ENCODE measurements at places on chromosomes 11 and 22.

GRCh38 chr22:44938886-44939285 lies 70.9 kb downstream of the PHF21B start:
- DNase-seq, result no peak

DNA sequence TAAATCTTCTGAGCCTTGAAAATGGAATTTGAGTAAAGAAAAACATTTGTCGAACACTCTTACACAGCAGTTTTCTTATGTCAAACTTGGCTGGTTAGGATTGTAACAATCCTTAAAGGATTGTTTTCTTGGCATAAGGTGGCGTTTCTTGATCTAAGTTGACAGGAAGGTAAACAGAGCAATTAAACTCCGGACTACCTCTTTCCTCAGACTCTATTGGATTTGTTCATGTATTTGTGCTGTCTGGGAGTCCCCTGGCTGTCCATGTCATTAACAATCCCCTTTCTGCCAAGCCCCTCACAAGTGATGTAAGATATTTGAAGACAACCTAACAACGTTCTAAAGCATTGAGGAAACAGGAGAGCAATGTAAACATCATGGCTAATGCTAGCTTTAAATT lies 222.5 kb upstream of the SNX19 start:
- DNase-seq, result no peak

DNA sequence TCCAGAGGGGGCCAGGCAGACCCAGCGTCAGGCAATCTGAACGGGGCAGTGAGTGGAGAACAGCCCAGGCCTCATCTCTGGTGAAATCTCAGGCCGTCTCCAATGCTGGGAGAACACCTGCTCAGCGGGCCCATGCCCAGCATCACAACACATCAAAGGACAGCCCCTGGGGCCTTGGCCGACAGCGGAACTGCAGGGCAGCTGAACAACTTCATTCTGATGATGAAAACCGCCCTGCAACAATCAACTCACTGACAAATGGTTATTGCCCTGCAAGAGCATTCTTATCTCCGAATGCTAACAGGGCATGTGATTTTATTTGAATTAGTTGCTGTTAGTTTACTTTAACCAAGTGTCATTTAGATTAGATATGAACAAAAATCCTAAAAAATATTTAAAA lies 14.6 kb downstream of the CELSR1 start:
- DNase-seq, result no peak

GRCh38 chr11:65496304-65497140 lies 2.3 kb upstream of the MALAT1 start:
- no peak for DNase-seq

GRCh38 chr11:117823294-117823945 lies 1.1 kb downstream of the FXYD2 start:
- no peak for DNase-seq

DNA sequence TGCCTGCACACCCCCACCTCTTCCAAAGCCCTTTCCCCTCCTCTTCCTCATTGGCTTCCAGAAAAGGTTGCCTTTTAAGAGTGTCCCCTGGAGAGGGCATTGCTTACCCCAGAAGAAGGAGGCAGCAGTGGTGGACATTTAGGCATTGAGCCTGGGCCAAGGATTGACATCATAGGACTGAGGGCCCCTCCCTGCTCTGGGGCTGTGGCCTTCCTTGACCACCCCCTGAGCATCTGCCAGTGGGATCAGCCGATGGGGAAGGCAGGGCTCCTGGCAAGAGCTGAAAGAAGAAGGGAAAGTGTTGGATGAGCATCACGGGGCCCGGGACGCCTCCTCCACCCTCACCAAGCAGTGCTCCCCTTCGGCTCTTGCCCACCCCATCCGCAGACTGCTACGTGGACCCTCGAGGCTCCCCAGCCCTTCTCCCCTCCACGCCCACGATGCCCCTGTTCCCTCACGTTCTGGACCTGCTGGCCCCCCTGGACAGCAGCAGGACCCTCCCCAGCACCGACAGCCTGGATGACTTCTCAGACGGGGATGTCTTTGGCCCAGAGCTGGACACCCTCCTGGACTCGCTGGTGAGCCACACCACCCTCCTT lies 37.4 kb downstream of the ZC3H7B start:
- DNase-seq, result no peak

- no peak for DNase-seq
These were observed 22.6 kb downstream of the RTN4RL2 start for GRCh38 chr11:57482782-57483561.

DNA sequence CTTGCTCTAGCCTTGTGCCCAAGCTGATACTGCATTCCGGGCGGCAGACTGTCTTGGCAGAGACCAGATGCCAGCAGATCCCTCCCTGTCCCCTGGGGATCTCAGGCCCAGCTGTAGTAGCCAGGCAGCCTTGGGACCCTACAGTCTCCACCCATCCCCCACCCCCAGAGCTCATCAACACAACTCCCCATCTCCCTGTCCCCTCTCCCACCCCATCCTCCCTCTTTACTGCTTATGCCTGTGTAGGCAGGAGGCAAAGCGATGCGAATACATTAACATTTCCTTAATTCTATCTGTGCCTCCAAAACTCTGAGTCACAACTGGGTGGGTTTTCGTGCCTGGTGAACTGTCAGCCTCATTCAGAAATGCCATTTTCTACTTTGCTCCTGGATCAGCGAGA lies 547.6 kb downstream of the BUD13 start:
- DNase-seq, result no peak

DNA sequence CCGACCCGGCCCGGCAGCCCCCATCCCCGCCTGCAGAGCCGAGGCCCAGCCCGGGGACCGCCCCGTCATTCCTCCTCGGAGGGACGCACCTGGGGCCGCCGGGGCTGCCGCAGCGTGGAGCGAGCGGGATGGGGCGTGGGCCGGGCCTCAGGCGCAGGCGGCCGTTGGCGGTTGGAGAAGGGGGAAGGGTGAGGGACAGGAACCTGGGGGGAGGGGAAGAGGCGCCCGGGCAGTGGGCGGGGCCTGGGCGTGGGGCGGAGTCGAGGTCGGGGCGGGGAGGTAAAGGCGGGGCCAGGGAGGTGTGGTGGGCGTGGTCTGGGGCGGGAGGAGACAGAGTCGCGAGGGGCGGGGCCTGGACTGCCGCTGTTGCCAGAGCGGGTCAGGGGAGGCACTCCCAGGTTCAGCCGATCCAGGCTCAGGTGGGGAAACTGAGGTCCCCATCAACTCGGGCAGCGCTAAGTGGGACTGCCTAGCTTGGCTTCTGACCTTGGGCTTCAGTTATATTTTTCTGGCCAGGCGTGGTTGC lies at the start of gene TESMIN:
Gene TESMIN, minus strand, starts transcription at position 190 of the 526 bp plus-strand sequence. CDS start 860 bp downstream, outside the sequence.
- DNase-seq, result peak; percentile 48

- DNase-seq, result no peak
These were observed 4.6 kb upstream of the RNF185 start for GRCh38 chr22:31155422-31155821.

DNA sequence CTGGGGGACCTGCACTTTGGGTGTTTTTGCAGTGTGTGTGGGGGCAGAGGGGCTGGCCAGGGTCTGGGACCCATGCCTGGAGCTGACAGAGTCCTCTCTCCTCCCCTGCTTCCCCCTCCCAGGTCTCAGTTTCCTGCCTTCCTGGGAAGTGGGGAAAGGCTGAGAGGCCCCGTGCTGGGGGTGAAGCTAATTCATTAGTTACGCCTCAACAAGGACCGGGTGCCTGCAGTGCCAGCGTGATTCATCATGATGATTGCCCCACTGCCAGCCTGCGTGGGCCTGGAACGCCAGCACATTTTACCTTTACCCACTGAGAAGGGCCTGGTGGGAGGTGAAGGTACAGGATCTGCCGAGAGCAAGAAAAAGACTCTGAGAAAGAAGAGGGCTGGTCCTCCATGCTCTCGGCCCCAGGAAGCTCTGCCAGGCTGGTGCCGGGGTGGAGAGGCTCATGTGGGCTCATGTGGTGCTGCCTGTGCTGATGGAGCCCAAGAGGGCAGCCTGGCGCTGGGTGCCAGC lies 2.9 kb upstream of the LRRC10B start:
- DNase-seq, result peak; percentile 67

GRCh38 chr11:19931141-19931770 lies 218.6 kb downstream of the NAV2 start:
- no peak for DNase-seq

DNA sequence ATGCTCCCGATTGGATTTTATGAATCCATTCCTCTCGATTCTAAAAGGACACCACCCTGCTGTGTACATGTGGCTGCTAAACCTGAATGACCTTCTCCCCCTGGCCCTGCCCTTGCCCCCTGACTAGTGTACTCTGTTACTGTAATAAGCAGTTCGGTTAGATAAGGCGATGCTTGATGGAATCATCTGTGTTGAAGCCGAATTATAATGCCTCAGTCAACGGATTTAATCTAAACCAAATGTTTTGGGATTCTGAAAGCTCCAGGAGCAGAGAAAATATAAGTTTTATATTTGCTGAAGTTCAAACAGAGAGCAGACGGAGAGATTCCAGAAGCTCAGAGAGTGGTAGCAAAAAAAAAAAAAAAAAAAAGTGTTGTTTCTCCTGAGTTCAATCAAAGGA lies 275.4 kb upstream of the MPPED2 start:
- DNase-seq, result no peak

GRCh38 chr22:17580441-17581031 lies 17.2 kb downstream of the SLC25A18 start:
- no peak for DNase-seq

GRCh38 chr11:46345131-46345597 lies 2.1 kb upstream of the DGKZ start:
- no peak for DNase-seq

GRCh38 chr11:66391322-66391721 lies 19.8 kb upstream of the SLC29A2 start:
- DNase-seq, result no peak

- DNase-seq, result no peak
These were observed 63.0 kb downstream of the P4HA3 start for GRCh38 chr11:74248469-74248868.

DNA sequence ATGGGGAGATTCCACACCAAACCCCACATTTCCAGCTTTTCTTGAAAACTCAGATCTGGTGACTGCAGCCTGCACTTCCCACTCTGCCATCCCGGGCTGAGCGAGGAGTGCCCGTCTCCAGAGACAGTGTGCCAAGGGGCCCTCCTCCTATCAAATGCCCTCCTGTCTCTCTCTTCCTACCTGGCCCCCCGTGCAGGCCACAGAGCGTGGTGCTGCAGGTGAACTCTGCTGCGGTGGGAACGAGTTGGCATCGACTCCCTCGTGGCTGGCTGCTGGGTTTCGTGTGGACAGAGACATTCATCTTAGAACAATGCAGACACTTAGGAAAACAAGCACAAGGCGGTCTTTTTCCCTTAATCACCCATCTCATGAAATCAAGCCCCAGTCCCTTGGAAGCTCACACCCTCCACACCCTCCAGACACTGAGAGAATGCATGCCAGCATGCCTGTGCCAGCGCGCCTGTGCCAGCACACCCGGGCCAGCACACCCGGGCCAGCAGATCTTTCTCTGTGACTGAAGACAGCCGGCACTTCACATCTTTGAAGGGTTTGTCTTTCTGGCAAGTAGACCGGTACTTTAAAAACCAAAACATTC lies 65.0 kb downstream of the PARVB start:
- no peak for DNase-seq

GRCh38 chr11:132101881-132102280 lies 731.5 kb downstream of the NTM start:
- DNase-seq, result no peak

GRCh38 chr11:92045301-92045700 lies 179.3 kb upstream of the FAT3 start:
- DNase-seq, result no peak

GRCh38 chr11:95135155-95135554 lies 45.5 kb downstream of the ENDOD1 start:
- DNase-seq, result no peak

DNA sequence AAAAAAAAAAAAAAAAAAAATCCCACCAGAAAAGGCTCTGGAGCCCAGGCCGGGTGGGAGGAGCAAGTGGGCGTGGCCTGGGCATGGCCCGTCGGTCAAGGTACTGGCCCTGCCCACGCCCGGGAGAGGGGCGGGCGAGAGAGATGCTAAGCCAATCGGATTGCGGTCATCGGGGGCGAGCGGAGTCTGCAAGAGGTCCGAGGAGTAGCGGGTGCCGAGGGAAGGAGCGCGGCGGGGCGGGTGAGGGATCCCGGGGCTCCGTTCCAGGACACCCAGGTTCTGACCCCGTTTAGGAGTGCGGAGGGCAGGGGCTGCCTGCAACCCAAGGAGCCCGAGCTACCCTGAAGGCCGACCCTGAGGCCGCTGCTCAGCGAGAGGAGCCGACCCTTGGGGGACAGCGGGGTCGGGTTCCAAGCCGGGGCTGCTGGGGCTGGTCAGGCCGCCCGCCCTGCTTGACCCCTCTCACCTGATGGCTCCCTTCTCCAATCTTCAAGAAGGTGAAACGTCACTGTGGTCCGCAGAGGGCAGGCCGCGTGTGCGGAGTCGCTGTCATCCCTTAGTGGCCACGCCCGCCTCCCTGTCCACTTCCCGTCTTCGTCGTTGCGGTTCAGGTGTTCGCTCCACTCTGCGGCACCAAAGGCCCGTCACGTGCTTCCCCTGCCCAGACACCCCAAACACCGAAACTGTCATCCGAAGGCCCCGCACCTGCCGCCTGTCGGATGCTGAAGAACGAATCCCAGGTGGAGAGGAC lies 11.1 kb upstream of the TAB1 start:
- no peak for DNase-seq

- DNase-seq, result no peak
These were observed 45.7 kb downstream of the DBX1 start for GRCh38 chr11:20114588-20114987.

DNA sequence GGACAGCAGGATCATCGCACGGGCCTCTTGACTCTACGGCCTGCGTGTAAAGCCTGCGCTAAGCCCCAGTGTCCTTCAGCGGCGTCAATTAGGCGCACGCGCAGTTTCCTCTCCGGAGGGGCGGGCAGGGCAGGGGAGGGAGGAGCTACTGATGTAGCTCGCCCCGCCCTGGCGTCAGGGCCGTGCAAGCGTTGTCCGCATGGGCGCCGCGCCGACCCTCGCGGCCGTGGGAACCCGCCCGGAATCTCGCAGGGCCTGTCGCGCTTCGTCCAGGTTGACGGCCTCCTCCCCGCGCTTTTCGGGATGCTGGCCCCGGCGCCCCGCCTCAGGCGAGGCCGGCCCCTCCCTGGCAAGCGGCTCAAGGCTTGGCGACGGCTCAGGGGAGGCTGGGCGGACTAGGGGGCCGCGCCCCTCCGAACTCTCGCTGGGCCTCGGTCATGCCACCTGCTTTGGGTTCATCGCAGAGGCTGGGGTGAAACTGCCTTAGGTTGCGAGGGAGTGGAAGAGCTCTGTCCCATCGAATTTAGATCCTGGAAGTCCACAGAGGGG lies 61.1 kb downstream of the ST3GAL4 start:
- peak; percentile 43 for DNase-seq

- peak; percentile 52 for DNase-seq
These were observed 2.9 kb upstream of the HMBS start for GRCh38 chr11:119081682-119082260.

DNA sequence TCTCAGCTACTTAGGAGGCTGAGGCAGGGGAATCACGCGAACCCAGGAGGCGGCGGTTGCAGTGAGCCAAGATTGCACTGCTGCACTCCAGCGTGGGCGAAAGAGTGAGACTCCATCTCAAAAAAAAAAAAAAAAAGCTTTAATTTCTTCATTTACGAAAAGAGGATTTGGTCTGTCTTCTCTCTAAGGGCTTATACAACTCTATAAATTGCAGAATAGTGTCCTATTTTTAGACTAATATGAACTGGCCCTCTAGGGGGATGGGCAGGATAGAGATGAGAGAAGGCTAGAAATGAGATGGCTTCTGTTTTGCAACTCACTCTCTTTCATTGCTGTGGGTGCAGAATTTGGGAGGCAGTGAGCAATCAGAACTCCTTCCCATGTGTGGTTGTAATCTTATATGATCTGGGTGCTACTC lies 11.3 kb downstream of the MAML2 start:
- DNase-seq, result no peak

GRCh38 chr22:30396871-30397655 lies at the start of gene SEC14L2:
SEC14L2 (plus strand) TSS chr22:30397018; CDS start chr22:30397117, 99 bp downstream.
- DNase-seq, result peak; percentile 68

GRCh38 chr11:71433648-71434450 lies 14.3 kb downstream of the DHCR7 start:
- no peak for DNase-seq

All from caudate nucleus (tissue), 63 donors.